ENCODE measurements at places on chromosomes 12 and 14.

- DNase-seq, result no peak
These were observed 24.1 kb downstream of the OR6S1 start for GRCh38 chr14:20617138-20618003.

- no peak for DNase-seq
These were observed 82.7 kb upstream of the SCN8A start for GRCh38 chr12:51508285-51508684.

- no peak for DNase-seq
These were observed 6.2 kb downstream of the CHST11 start for GRCh38 chr12:104462931-104463339.

- no peak for DNase-seq
These were observed 27.4 kb upstream of the METAP2 start for GRCh38 chr12:95446506-95446900.

- DNase-seq, result no peak
These were observed 88.8 kb upstream of the DIO3 start for GRCh38 chr14:101472518-101472849.

- DNase-seq, result no peak
These were observed 51.3 kb downstream of the SERPINA3 start for GRCh38 chr14:94663538-94663937.

DNA sequence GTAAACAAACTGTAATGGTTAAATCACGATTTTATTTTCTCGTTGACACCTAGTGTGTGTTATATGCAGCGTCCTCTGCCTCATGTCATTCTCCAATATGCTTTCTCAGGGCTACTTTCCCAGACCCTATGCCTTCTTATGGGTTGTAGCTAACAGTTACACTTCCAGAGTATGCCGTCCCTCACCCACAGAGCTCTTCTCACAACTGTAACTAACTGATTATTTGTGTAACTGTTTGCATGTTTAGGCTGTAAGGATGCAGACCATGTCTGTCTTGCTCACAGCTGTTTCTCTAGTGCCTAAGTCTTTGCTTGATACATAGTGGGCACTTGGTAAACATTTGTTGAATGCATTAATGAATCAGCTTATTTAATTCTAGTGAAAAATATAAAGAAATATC is 417.5 kb downstream of the ZFP36L1 start:
- no peak for DNase-seq

GRCh38 chr12:123614531-123614930 is 12.6 kb downstream of the DDX55 start:
- no peak for DNase-seq

DNA sequence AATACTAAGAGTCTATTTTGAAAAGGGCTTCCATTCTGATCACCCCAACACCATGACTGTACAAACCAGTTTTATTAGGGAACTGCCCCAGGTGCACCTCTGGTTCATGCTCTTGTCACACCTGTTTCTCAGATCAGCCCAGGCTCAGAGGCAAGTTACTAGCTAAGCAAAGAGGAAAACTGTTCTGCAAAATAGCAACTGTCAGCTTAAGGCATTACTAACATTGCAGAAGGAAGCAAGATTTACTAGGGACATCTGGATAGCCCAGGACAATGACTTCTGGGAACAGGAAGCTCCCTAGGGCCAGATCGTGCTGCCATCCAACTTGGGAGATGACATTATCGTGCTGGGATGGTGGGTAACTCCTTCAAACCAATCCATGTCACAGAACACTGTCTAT is 30.1 kb downstream of the ANAPC7 start:
- no peak for DNase-seq

DNA sequence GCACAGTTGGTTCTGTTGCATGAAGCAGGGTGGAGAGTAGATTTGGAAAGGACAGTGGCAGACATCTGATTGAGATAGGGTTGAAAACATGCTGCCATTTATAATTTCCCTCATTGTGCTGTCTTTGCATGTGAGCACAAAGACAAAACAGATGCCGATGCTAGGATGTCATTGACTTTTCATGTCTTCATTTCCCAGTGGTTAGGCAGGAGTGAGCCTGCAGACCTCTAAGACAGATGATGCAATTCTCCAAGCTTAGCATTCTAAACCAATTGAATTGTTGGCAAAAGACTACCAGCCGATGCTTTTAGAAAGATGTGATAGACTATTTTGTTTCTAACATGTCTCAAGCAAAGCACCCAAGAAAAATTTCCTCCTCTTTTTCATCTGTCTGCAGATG is 37.1 kb upstream of the PELI2 start:
- DNase-seq, result no peak

DNA sequence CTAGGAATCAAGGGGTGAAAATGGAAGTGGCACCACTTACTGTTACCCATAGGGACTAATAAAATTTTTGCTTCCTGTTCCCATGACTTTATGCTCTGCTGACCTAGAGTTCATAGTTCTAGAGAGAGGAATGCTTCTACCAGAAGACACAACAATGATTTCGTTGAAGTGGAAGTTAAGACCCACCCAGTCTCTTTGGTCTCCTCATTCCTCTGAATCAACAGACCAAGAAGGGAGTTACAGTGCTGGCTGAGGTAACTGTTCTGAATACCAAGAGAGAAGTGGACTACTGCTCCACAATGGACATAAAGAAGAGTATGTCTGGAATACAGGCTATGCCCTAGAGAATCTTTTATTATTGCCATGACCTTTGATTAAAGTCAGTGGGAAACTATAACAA is 23.5 kb upstream of the DYRK2 start:
- DNase-seq, result no peak

- DNase-seq, result no peak
These were observed 10.0 kb downstream of the CDCA4 start for GRCh38 chr14:105010891-105011291.

- no peak for DNase-seq
These were observed 109.5 kb downstream of the BTG1 start for GRCh38 chr12:92036061-92036620.

GRCh38 chr14:50677527-50678063 is 9.5 kb upstream of the SAV1 start:
- no peak for DNase-seq

- DNase-seq, result no peak
These were observed 94.1 kb downstream of the PHETA1 start for GRCh38 chr12:111274777-111275176.

DNA sequence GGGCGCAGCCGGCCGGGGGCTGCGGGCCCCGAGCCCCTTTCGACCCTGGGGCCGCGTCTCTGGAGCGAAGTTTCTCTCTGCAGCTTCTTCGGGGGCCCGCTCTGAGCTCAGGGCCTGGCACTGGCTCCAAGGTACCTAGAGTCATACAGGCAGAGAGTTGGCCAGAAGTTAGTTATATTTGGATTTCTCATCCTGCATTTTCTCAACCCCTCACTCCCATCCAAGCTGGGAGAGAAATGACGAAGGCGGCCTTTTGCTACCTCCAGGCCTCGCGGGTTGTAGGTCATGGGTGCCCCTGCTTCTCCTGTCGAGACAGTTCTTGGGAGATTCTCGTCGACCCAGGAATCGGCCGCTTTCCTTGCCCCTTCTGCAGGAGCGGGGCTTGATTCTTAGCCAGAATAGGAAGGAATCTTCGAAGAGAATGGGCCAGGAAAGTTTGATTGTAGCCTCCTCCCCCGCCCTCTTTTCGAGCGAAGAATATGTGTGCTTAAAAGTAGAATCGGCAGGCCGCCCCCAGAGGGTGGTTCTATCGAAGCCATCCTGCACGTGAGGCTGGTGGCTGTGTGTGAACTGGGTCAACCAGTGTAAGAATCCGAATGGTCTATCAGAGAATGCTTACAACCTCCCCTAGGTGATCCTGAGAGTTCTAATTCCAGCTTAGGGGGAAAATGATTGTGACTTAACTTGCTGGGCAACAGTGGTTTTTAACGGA is 785 bp downstream of the MLEC start:
- DNase-seq, result no peak

DNA sequence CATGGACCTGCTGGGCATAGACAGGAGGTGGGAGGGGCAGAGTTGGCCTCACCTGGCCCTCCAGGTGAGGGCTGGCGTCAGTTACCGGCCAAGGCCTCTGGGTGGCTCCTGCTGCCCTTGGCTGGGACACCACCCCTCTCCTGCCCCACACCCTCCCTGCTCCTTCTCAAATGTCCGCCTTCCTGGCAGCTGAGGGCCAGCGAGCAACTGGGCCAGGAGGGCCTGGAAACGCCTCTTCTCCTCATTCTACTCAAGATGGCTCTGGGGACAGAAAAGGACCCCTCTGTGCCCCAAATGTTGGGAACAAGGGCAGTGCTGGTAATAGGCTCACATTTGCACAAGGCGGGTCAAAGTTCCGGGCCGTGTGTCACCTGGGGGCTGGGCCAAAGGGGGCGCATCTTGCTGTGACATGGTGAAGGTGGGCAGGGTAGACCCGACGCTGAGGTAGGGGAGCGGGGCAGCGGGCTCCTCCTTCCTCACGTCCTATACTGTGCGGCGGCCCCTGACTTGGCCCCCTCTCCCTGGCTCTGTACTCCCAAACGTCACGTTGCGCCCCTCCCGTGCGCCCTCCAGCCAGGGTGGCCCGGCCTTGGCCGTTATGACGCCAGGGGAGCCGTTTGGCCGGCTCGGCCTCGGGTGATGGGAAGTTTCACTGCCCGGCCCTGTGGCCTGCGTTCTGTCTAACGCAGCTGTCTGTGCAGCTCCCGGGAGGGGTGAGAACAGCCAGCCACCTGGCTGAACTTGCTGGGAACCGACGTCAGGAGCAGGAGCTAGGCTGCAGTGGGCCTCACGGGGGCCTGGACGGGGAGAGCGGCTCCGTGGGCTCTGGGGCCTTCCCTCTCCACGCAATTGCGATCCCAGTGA is 18.0 kb upstream of the DLK1 start:
- DNase-seq, result no peak
